ENCODE measurements at places on chromosomes 6 and 20. TPM values are rescaled to one million over a fixed set of nuclear protein-coding genes. Genes with fewer than 3 reads are reported as not detected.

Gene SLC17A4
- not detected for polyA plus RNA-seq

Gene LY6G6D
- not detected for polyA plus RNA-seq

Gene NT5E
- 2.9 TPM for polyA plus RNA-seq

Gene DEFB132
- 0.03 TPM for polyA plus RNA-seq

Gene VGLL2
- not detected for polyA plus RNA-seq
